ENCODE measurements at places on chromosomes 16 and 17.

DNA sequence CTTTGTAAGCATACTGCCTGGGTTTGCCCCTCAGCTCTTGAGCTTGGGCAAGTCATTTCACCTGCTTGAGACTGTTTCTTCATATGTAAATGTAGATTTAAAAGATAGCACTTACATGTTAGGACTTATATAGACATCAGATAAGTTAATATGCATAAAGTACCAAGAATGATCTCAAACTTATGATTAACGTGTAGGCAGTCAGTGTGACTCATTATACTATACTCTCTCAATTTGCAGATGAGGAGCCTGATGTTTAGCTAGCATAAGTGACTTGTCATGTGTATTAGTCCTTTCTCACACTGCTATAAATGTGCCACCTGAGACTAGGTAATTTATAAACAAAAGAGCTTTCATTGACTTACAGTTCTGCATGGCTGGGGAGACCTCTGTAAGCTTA, 690.5 kb downstream of the KCNJ2 start:
- no peak for DNase-seq

- no peak for DNase-seq
These were observed 80.1 kb downstream of the MGAT5B start for GRCh38 chr17:76948301-76948700.

GRCh38 chr16:53945996-53946395, 242.0 kb downstream of the FTO start:
- peak; percentile 24 for DNase-seq

GRCh38 chr17:63564562-63564961, 14.3 kb downstream of the DCAF7 start:
- no peak for DNase-seq

- peak; percentile 10 for DNase-seq
These were observed at the start of gene PNMT for GRCh38 chr17:39667945-39668924. Gene PNMT (plus strand): TSS chr17:39668453. CDS start chr17:39668476, 23 bp downstream.

- DNase-seq, result no peak
These were observed 419 bp downstream of the RAB37 start for GRCh38 chr17:74737299-74738050.

DNA sequence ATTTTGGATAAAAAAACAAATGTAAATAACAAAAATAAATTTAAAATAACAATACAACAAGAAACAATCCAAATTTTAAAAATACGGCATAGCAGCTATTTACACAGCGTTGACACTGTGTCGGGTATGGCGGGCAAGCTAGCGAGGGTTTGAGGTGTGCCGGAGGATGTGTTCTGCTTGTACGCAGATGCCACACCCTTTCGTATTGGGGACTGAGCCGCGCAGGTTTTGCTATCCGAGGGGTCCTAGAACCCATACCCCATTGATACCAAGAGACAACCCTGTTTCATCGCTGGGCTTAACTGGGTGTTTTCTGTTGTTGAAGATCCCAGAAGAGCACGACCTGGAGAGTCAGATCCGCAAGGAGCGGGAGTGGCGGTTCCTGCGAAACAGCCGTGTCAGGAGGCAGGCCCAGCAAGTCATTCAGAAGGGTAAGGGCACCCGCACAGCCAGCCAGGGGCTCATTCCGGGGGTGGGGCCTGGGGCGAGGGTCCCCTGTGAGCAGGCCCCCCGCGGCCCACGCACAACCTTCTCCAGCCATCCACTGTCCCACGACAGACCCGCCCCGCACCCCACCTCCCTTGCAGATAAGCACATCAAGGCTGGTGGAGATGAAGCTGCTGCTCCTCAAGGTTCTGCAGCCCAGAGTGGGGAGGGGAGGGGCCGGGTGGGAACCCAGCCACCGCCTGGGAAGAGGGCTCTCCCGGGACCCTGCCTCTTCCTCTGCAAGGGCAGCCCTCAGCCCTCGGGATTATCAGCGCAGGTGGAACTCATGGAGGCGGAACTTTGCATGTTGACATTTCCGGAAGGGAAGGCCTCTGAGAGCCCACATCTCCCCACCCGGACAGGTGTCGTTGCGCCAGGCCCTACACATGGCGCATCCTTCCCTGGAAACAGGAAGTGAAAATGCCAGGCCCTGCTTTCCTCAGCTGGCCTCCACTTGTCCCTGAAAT, 51.2 kb upstream of the CHMP6 start:
- DNase-seq, result no peak

DNA sequence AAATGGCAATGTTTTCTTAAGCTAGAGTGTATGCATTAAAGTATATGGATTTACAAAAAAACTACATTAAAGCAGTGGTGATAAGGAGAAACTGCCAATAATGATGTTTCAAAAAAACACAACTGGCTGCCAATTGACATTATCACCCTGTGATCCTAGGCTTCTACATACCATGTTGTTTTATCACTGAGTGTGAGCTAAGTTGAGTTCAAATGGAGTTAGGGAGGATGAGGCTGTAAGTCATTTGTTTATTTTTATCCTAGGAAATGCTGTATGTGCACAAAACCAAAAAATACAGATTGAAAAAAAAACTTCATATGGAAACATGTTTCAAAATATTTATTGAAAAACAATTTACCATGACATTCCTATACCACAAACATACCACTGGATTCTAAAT, 22.9 kb downstream of the CHCT1 start:
- DNase-seq, result no peak

DNA sequence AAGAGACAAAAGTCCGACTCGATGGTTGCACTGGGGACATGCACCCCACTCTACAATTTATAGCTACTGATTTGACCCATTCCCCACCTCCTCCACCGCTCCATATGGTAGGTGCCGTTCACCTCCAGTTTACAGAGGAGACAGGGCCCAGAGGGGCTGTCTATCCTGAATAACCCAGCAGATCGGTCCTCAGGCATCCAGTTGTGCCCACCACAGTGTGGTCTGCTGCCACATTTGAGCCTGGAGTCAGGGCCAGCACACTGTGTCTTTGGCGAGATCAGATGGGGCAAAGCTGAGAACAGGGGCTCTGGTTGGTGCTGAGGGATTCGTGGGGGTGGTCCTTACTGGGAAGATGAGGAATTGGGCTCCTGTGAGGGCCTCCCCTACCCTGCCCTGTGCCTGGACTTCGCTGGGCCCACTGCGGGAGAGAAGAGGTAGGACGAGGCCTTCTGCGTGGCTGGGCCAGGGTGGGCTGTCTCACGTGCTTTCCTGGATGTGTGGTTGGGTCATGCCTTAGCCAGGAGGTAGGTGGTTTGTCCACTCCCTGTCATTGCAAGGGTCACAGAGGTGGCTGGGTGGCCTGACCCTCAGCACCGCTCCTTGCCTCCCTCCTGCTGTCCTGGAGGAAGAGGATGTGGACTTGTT, 2.8 kb downstream of the ADCY7 start:
- DNase-seq, result no peak

DNA sequence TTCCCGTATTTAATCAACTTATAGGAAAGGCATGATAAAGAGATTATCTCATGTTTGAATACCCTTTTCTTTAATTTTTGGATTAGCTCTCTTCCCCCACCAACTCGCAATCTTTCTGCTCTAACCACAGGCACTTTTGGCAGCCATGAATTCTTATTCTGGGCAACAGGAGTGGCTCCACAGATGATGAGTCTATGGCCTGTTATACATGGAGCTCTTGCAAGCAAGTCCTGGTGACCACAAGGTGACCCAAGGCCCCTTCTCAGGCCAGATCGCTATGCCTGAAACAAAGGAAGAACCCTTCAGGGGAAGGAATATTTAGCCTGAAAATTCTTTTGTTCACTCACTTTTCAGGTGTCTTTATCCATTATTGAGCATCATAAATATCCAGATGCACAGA, 10.8 kb upstream of the ZNF267 start:
- DNase-seq, result no peak

- no peak for DNase-seq
These were observed 987 bp upstream of the HASPIN start for GRCh38 chr17:3722716-3723115.

GRCh38 chr17:77916703-77917481, 41.6 kb upstream of the TNRC6C start:
- DNase-seq, result no peak

DNA sequence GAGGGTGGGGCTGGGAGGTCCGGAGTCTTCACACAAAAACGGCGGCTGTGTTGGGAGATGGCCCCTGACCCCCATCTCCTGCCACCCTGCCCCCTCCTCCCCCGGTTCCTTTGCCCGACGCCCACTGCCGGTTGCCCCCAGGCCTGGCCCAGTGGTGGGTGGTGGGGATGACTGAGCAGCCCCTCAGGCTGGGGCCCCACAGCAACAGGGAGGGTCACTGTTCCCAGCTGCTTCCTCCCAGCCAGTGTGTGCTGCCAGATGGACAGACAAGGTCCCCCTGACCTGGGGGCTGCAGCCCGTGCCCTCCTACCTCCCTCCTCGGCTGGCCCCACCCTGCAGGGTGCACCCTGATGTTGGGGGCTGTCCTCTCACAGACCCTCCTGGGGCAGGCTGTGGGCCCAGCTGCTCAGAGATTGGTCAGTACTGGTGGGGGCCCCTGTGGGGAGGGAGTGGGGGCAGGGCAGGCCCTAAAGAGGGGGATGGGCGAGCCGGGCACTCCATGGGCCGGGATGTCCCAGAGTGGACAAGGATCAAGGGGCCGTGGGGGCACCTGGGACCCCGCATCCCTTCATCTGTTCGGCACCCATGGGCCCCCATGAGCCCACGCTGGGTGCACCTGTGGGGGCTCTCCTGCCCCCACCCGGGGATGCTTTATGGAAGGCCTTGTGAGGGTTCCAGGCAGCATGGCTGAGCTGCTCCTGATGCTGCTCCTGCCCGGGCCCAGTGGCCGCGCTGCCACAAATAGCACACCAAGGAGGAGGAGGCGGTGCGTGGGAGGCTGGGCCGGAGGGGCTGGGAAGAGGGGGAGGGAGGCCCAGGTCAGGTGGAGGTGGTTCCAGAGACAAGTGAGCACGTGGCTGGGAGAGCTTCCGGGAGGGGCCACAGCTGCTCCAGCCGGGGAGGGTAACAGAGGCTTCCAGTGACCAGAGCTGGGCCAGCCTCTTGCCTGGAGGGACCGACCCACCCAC, 5.1 kb downstream of the C1QTNF8 start:
- no peak for DNase-seq

DNA sequence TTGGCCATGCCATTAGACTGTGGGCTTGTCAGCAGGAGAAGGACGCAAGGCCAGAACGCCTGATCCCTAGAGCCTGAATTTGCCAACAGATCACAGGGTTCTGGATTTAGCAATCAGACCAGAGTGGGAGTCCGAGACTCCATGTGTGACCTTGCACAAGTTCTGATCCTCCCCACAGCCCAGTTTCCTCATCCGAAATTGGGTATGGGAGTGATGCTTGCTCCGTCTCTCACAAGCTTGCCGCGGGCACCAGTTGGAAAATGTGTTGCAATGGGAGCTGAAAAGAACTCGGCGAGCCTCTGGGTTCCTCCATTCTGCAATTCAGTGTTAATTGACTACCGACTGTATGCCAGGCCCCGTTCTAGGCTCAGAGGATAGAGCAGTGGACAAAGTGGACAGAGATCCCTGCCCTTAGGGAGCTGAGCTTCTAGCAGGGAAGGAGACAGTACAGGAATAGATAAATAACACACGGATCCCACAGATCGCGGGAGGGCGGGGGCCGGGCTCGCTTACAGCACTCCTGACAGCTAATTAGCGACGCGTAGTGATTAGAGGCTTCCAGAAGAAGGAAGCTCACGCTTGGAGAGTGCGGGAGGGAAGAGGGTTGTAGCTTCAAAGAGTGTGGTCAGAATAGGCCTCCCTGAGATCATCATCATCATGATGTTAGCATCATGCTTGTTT, 150.4 kb upstream of the CIBAR2 start:
- no peak for DNase-seq

GRCh38 chr17:8158267-8159031, 4.3 kb downstream of the VAMP2 start:
- peak; percentile 54 for DNase-seq

GRCh38 chr16:25950586-25951281, 259.0 kb downstream of the HS3ST4 start:
- DNase-seq, result no peak

- no peak for DNase-seq
These were observed 26.0 kb upstream of the B4GALNT2 start for GRCh38 chr17:49106321-49107210.

DNA sequence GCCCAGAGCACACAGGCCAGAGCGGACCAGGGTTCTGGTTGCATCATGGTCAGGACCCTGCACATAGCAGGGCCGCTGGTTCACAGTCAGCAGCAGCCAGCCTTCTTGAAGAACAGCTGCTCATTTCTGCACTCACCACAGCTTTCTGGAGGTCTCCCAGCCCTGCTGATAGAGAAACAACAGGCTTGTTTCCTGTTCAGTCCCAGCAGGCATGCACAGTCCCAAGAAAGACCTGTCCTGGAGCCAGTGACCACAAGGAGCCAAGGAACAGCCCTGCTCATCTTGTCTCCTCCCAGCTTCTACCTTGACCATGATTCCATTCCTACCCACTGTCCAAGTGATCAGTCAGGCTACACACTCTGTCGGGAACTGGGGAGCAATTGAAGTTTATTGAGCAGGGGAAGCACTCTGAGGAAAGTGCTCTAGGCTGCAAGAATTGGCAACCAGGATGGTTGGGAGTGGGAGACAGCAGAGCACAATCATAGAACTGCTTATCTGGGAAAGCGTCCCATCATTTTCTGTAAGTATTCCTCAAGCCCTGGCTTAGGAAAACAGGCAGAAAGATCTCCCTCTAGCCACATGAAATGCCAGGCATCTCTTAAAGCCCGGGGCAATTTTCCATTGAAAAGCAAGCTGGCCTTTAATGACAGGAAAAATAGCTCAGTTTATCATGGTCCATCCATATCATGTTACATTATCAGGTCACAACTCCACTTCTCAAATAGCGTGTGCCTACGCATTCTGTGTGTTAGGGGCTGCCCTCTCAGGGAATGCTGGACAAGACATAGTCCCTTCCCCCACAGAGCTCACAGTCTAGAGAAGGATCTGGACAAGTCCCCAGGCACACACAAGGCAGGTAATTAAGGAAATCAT, 155.4 kb upstream of the FOXF1 start:
- no peak for DNase-seq

DNA sequence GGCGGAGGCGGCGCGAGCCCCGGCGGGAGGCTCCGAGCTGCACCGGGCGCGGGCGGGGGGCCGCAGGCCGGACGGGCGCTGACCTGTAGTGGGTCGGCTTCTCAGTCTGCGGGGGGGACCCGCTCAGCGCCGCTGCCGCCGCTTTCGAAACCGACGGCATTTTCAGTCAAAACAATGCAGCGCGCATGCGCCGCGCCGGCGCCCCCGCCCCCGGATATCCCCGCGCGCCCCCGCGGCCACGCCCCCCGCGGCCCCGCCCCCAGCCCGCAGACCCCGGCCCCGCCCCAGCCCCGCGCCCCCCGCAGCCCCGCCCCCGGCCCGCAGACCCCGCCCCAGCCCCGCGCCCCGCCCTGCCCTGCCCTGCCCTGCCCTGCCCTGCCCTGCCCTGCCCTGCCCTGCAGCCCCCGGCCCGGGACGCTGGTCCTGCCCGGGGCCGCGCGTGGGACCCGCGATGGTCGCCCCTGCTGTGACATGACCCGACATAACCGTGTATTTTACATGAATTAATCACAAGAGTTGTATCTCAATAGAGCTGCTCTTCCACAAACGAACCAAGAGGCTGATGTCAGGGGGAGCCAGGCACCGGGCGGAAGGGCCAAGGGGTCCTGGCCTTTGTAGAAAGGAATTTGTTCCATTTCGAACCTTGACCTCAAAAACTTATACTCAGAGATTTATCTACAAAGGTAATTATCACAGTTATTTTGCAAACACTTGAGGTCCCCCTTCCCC, at the start of gene UNKL:
Gene UNKL, minus strand, starts transcription at position 173 of the 729 bp plus-strand sequence. Its CDS starts 13 bp downstream, at position 160.
- DNase-seq, result no peak

- DNase-seq, result no peak
These were observed 89.5 kb upstream of the BCAR1 start for GRCh38 chr16:75340741-75341491.

GRCh38 chr16:58488531-58488930, 11.4 kb upstream of the NDRG4 start:
- DNase-seq, result no peak
